HCT116 (cell line): ENCODE measurements at places on chromosomes 3 and 15. TPM values are rescaled to one million over a fixed set of nuclear protein-coding genes. Genes with fewer than 3 reads are reported as not detected.

GRCh38 chr3:197336348-197336747 lies 37.9 kb upstream of the DLG1 start:
- DNase-seq = no peak

Gene HYAL3
- 10.3 TPM for total RNA-seq

- DNase-seq = peak; percentile 26
Observed at GRCh38 chr3:28915741-28916500, 364.9 kb upstream of the RBMS3 start.

DNA sequence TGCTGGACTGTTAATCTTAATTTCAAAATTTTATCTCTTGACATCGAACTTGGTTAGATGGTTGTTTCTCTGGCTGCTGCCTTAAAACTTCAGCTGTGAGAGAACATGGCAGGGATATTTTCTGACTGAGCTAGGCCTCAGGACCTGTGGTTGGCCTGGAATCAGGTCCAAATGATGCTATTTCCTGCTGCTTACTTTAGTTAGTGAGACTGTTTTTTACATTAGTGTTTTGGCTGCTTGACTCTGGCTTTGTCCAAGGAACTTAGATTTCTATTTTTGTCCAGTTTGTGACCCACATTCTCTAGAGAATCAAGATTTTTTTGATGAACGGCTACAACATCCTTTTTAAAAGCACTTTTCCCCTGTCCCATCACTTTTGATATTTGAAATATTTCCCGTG lies 497.9 kb upstream of the SGO1 start:
- no peak for DNase-seq

Gene ROBO1
- total RNA-seq = 0.27 TPM

- no peak for DNase-seq
Observed at GRCh38 chr3:28703843-28704242, 355.2 kb upstream of the AZI2 start.
